Activated naive CD4-positive, alpha-beta T cell treated with anti-CD3 and anti-CD28 coated beads, Interleukin-2, amount 50 U/mL, for 72 hours (primary cell): ENCODE measurements at places on chromosomes 7 and 10. TPM values are rescaled to one million over a fixed set of nuclear protein-coding genes. Genes with fewer than 3 reads are reported as not detected.

- no peak for DNase-seq
Observed at GRCh38 chr10:100508691-100509150, 10.9 kb downstream of the SEC31B start.

- no peak for DNase-seq
Observed at GRCh38 chr7:749140-749551, 22.1 kb upstream of the PRKAR1B start.

- no peak for DNase-seq
Observed at GRCh38 chr10:72059843-72060822, 28.2 kb downstream of the SPOCK2 start.

- DNase-seq, result no peak
Observed at GRCh38 chr10:33026422-33026821, 68.4 kb upstream of the ITGB1 start.

DNA sequence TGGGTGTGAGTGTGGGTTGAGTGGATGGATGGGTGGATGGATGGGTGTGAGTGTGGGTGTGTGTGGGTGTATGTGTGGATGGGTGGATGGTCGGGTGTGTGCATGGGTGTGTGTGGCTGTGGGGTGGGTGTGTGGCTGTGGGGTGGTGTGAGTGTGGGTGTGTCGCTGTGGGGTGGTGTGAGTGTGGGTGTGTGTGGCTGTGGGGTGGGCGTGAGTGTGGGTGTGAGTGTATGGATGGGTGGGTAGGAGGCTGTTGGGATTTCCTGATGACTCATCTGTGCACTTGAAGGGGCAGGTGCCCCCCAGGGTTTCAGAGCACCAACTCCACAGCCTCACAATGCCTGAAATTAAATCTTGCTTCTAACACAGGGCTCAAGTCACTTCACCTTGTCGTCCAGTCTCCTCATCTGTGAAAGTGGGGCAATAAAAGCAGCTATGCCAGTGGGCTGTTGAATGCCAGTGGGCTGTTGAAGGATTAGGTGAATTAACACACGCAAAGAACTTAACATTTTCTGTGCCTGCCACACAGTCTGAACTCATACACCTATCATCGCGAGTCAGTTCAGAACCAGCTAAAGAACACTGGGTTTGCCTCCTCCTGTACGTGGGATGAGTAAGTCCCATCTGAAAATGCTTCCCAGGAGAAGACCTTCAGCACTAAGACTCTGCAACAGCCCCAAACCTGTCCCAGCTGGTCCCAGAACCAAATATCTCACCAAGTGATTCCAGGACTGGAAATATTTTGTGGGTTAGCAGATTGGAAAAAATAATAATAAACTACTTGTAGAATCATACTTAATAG is 32.0 kb downstream of the SFMBT2 start:
- no peak for DNase-seq

The ST8SIA6 gene
- total RNA-seq, result not detected

The POMZP3 gene
- total RNA-seq, result 7.9 TPM

The DPCD gene
- 3.1 TPM for total RNA-seq

The FAM25A gene
- not detected for total RNA-seq
